Activated CD4-positive, alpha-beta T cell treated with anti-CD3 and anti-CD28 coated beads for 36 hours (primary cell): ENCODE measurements at places on chromosomes 7 and 10. TPM values are rescaled to one million over a fixed set of nuclear protein-coding genes. Genes with fewer than 3 reads are reported as not detected.

NPTX2 gene
- not detected for total RNA-seq

ANKRD1 gene
- not detected for total RNA-seq

DNA sequence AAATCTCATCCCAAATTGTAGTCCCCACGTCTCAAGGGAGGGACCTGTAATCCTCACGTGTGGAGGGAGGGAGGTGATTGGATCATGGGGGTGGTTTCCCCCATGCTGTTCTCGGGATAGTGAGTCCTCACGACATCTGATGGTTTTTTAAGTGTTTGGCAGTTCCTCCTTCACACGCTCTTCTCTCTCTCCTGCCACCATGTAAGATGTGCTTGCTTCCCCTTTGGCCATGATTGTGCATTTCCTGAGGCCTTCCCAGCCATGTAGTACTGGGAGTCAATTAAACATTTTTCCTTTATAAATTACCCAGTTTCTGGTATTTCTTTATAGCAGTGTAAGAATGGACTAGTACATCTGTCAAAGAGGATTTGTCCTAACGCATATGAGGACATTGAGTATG is 59.5 kb downstream of the RGS10 start:
- DNase-seq, result no peak
- H3K4me1 ChIP-seq, result peaks cover 18% of the 10 kb centered on the region
- H3K36me3 ChIP-seq, result no peaks in the 10 kb centered on the region

GRCh38 chr7:20316706-20317105 is 14.0 kb upstream of the ITGB8 start:
- H3K4me3 ChIP-seq, result no peak overlapping the region
- H3K27me3 ChIP-seq, result peaks cover 7% of the 10 kb centered on the region
- no peak for DNase-seq
- H3K4me1 ChIP-seq, result no peaks in the 10 kb centered on the region
- H3K36me3 ChIP-seq, result no peaks in the 10 kb centered on the region

GRCh38 chr10:12394241-12395033 is 45.1 kb downstream of the CAMK1D start:
- no peak for DNase-seq
- H3K27me3 ChIP-seq, result no peaks in the 10 kb centered on the region
- H3K36me3 ChIP-seq, result no peaks in the 10 kb centered on the region
- peak overlapping the region; percentile 37 for H3K27ac ChIP-seq

DNA sequence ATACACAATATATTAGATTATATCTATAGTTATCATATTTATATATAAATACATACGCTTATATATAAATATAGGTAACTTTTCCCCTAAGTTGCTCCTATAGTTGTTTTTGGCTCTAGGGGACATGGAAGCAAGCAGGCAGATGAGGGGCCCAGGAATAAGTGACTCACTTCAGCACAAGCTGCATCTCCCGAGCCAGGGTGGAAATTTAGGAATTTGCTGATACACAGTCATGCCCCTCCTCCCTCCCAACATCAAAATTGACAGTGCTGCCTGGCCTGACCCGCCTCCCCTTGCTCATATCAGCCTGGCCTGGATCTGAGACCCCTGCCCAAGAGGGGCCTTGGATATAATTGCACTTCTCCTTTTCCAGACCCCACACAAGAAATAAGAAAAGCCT is 33.8 kb downstream of the MKI67 start:
- peaks cover 15% of the 10 kb centered on the region for H3K36me3 ChIP-seq
- DNase-seq, result no peak
- H3K27ac ChIP-seq, result no peak overlapping the region
- H3K4me3 ChIP-seq, result no peak overlapping the region
- peaks cover 21% of the 10 kb centered on the region for H3K4me1 ChIP-seq
